GM12865 (cell line): ENCODE measurements at places on chromosomes 11 and 22.

DNA sequence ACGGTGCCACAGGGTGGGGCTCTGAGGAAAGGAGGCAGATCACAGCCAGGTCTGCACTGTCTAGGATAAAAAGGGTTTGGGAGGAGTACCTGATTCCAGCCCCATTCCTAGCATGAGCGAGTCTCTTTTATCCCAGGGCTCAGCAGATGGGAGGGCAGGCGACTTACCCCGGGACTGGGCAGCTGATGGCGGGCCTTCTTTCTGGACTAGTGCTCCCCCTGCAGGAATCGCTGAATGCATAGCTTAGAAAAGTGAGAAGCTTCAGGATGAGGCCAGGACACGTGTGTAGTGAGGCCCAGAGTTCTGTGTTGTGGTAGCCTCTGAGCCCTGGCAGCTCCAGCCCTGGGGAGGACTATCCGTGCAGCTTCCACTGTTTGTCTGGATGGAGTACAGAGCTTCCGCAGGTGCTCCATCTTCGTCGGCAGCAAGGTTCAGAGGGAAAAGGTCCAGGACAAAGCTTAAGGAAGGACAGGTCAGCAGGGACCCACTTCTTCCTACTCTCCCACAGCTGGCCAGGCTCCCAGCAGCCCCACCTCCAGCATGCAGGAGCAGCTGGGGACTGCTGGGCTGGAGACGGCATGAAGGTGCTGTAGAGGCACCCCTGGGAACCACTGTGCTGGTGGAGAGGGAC, 30.4 kb downstream of the COMMD9 start:
- DNase-seq = peak; percentile 35

DNA sequence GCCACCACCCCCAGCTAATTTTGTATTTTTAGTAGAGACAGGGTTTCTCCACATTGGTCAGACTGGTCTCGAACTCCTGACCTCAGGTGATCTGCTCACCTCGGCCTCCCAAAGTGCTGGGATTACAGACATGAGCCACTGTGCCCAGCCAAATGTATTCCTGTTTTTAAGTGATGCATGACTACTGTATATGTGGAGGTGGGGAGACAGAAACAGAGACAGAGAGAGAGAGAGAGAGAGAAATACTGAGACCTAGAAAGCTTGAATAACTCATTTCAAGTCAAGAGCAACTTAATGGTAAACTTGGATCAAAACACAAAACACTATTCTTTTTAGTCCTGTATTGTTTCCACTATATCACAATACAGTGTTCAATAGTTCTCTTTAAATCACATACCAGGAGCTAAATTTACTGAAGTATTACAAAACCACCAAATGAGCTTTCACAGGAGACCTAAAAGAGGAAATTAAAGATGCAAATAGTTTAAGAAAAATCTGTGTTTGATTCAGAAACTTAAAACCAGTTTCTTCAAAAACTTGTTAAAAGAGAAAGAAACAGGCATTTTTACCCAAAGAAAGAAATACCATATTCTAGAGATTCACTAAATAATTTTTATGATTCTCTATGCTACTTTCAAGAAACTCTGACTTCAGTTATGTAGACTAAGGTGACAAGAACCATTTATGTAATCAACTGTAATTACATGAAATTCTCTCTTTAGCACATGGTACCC, 188.7 kb downstream of the ETS1 start:
- DNase-seq = no peak

DNA sequence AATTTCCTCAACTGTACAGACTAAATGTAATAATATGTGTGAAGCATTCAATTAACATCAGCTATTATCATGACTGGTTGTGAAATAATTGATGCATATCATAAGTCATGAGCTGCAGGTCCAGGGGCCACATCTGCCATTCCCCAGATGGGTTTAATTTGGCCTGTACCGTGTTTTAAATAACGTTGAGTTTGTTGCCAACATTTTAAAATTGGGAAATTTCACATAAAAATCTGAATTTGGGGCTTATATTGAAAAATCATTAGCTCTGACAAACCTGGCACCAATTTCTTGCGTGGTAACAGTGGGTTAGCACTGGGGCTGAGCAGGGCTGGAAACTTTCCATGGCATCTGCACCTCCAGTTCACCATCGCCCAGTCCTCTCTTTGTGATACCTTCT, 193.9 kb downstream of the SNX19 start:
- no peak for DNase-seq

- DNase-seq = peak; percentile 87
Observed at GRCh38 chr22:37316875-37317371, 34.6 kb downstream of the CYTH4 start.

GRCh38 chr11:128052912-128053641, 534.3 kb downstream of the ETS1 start:
- DNase-seq = no peak

GRCh38 chr11:17865765-17866428, 131.3 kb downstream of the KCNC1 start:
- no peak for DNase-seq

GRCh38 chr11:33377412-33378370, 120.5 kb downstream of the HIPK3 start:
- no peak for DNase-seq

GRCh38 chr11:31987118-31988005, 103.5 kb upstream of the RCN1 start:
- DNase-seq = no peak

GRCh38 chr11:115390441-115390840, 113.8 kb downstream of the CADM1 start:
- DNase-seq = peak; percentile 5

DNA sequence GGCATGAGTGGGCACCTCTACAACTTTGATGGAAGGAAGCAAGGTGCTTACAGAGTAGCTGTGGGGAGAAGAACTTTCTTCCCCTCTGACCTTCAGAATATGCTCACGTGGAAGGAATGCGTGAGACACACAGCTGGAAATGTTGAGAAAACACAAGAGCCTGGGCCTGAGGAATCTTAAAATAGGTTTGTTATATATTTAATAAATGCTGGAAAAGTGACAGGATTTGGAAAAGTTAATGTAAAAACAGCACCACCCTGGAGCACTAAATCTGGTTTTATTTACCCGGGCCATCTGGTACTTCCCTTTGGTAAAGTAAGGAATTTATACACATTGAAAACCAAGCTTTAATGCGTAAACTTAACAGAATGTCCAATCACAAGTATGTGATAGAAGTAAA, 14.0 kb upstream of the AMPD3 start:
- DNase-seq = no peak

GRCh38 chr11:35138943-35139721, at the start of gene CD44:
Gene CD44, plus strand, starts transcription at chr11:35139171. Its CDS starts 133 bp downstream, at chr11:35139304.
- peak; percentile 81 for DNase-seq

GRCh38 chr11:121932646-121933185, 183.3 kb downstream of the BLID start:
- no peak for DNase-seq

- peak; percentile 85 for DNase-seq
Observed at GRCh38 chr22:39299829-39300178, 19.6 kb downstream of the RPL3 start.

- peak; percentile 92 for DNase-seq
Observed at GRCh38 chr22:17779286-17780115, 5.2 kb upstream of the BID start.
